Fibroblast of upper back skin (primary cell): ENCODE measurements at places on chromosomes 4 and X.

DNA sequence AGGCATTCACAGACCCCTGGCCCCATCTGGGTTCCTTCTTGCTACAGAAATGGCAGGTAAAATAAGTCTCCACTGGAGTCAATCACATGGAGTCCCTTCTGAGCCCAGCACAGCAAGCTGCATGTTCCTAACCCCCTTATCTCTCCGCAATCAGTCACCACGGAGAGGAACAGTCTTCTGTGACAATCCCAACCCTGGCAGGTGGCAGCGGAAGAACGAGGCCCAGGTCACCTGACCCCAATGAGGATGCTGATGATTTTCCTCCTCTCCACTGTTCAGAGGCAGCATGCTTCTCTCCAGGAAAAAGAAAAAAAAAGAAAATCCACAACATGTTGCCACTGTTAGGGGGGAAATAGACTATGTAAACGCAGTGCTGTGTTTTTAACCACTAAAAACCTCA, 50.1 kb downstream of the TSPAN5 start:
- no peak for DNase-seq

DNA sequence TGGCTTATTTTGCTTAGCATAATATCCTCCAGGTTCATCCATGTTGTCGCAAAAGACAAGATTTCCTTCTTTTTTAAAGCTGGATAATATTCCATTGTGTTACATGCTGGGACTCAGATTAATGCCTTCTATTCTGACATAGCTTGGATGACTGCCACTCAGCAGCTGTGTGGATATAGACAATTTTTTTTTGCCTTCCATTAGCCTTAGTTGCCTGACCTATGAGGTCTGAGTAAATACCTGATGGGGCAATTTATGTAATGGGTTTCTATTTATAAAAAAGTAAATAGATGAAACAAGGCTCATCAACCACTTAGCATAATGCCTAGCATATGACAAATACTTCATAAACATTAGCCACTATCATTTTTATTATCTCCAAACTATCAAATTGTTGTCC, 515.4 kb downstream of the ZNF674 start:
- peak; percentile 1 for DNase-seq

GRCh38 chr4:147360301-147360700, 120.6 kb upstream of the EDNRA start:
- DNase-seq: peak; percentile 94

GRCh38 chr4:112109360-112110058, 35.7 kb upstream of the FAM241A start:
- peak; percentile 14 for DNase-seq

DNA sequence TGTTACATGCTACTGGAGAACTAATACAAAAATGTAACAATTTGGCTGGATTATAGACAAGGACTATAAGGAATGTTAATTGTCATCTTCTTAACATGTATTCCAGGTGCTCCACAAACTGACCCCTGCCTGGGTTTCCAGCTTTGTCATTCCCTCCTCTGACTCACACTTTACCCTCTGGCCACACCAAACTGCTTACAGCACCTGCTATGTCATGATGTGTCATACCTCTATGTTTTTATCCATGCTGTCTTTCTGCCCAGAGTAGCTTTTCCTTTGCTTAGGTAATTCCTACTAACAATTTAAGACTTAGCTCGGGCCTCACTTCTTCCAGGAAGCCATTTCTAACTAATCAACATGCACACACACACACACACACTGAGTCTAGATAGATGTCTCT, 14.0 kb upstream of the SHROOM4 start:
- no peak for DNase-seq

GRCh38 chr4:2934077-2934812, 29.0 kb downstream of the NOP14 start:
- DNase-seq: no peak

DNA sequence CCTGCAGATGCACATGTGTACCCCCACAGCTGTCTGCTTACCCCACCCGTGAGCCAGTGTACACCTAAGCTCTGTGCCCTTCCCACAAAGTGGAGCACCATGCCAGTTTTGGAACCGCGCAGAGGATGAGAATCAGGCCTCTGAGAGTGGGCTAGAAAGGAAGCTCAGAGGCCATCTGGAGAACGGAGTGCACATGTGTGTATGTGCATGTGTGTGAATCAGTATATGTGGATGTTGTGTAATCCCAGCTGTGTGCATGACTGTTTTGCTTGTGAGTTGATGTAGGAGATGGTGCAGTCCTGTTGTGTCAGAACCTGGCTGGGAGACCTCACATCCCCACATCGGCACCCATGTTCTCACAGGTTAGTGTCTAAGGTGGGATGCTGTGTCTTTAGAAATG, 93.0 kb downstream of the DRD5 start:
- DNase-seq: no peak

GRCh38 chrX:338281-338835, 19.8 kb upstream of the GTPBP6 start:
- no peak for DNase-seq

DNA sequence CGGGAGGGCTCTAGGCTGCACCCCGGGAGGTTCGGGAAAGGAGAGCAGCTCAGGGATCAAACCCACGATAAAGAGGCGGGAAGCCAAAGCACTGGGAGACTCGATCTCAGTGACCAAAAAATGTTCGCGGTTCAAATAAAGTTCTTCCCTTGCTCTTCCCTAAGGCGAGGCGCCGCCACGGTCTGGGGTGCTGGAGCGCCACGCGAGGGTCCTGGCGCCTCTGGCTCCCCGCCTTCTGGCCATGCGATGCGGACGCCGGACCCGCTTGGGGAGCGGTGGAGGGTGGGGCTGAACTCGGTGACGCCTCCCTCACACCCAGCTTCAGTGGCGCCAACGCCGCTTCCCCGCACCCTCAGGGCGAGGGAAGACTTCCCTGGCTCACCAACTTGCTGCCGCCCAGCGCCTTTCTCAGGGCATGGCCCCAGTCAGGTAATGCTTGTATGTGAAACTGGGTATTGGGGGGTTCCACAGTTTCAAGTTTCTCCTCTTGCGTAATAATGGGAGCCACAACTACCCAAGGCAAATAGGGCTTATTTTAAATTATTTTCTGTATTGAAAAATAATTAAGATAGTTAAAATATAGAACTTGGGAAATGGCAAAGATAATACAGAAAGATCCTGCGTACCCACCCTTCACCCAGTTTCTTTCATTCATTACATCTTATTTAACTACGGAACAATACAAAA, at the start of gene QRFPR:
QRFPR (minus strand) TSS at position 243 of the 687 bp plus-strand sequence. CDS start 371 bp downstream, outside the sequence.
- DNase-seq: no peak

- no peak for DNase-seq
These were observed 76.0 kb upstream of the GPM6B start for GRCh38 chrX:13892856-13893255.

- peak; percentile 32 for DNase-seq
These were observed 130.4 kb upstream of the RADX start for GRCh38 chrX:106481341-106481740.

DNA sequence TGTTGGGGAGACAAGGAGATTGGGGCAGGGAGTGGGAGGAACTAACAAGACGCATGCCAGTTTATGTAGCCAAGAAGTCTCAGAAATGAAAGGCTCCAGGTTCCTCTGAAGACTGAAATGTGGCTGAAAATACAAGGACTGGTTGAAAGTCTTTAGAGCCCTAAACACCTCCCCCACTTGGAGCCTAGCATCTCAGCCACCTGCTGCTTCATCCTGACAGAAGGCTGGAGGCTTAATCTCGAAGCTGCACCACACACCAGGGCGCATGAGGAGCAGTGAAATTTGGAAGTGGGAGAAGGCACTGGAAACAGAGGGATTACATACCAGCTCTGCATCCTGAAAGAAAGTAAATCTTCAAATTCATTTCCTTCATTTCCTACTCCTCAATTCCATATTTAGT, 160.7 kb upstream of the FTHL17 start:
- DNase-seq: no peak

- peak; percentile 61 for DNase-seq
These were observed 49.1 kb downstream of the DHRSX start for GRCh38 chrX:2451501-2452316.

DNA sequence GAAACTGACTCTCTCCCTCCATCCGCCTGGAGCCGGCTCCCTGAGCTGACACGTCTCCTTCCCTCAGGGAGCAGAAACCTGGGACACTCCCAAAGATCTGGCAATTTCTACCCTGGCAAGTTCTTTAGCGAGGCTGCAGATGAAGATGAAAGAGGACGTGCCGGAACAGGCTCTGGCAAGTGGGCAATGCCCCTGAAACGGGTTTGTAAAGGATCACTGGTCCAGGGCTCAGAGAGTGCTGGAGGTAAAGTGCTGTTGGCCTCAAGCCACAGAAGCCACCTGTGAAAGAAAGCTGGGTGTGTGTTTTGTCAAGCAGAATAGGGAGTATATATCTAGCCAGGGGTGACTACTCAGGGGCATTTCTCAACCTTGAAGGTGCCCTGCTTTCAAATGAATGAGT, 131.4 kb upstream of the ATP6AP2 start:
- DNase-seq: no peak

GRCh38 chr4:4315461-4316149, 25.6 kb downstream of the ZBTB49 start:
- DNase-seq: no peak

DNA sequence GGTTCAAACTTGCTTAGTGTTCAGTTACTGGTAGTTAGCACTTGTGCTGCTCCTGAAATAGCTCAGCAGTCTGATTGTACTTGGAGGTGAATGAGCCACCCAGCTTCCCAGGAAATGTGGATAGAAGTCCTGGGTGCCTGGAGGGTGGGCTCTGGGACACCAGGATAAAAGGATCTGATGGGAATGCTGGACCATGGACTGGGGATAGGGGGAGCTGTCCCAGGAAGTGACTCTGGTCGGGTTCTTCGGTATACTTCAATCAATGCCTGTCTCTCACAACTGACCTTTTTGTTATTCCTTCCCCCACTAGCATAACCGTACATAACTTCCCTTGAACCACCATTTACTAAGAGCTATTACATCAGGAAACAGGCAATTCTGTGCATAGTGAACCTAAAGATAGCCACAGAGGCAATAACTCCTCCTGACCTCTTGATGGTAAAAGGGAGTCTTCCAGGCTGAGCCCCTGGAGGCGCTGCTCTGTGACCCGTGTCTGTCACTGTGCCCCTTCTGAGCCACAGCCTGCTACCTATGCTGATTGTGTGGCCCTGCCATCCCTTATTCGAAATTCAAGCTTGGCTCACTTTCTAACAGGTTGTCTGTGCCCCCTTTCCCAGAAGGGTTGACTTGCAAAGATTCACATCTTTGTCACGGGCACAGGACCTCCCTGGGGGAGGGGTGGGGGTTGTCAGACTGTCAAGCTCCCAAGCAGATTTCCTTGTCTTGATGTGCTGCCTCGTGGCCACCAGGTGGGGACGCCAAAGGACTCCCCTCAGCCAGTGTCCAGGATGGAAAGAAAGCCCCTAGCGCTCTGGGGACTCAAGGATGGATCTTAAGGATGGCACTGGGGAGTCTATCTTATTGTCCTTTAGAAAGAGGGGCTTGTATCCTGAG, 24.5 kb upstream of the WDR1 start:
- DNase-seq: no peak

- no peak for DNase-seq
These were observed 677.4 kb upstream of the NDST4 start for GRCh38 chr4:115790812-115791211.

GRCh38 chrX:133335027-133335426, 80.3 kb downstream of the GPC4 start:
- DNase-seq: peak; percentile 35

GRCh38 chrX:42098900-42099299, 175.5 kb upstream of the CASK start:
- DNase-seq: peak; percentile 5

DNA sequence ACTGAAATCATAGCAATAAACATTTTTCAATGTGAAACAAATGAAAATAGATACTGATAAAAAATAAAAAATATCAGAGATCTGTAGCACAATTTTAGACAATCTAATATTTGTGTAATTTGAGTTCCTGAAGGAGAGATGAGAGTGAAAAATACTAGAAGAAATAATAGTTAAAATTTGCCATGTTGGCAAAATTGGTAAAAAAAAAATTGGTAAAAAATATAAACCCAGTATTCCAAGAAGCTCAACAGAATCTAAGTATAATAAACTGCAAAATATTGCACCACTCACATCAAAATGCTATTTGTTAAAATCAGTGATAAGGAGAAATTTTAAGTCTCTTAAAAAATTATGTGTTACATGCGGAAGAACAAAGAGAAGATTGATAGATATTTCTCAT, 1680.7 kb downstream of the PCDH7 start:
- DNase-seq: no peak

DNA sequence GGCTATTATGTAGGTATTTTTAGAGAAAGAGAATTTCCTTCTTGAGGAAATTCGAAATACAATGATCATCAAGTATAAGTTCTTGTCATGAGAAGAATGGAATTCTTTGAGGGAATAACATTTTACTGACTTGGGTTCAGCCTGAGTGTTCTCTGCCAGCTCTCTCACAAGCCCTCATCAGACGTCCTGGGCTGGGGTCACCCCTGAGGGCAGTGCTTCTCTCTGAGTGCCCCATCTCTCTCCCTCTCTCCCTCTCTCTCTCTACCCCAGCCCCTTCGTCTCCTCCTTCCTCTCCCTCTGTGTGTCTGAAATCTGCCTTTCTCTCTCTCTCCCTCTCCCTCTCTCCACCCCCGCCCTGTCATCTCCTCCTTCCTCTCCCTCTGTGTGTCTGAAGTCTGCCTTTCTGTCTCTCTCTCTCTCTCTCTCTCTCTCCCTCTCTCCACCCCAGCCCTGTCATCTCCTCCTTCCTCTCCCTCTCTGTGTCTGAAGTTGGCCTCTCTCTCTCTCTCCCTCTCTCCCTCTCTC, 241.7 kb upstream of the PSAPL1 start:
- peak; percentile 7 for DNase-seq

DNA sequence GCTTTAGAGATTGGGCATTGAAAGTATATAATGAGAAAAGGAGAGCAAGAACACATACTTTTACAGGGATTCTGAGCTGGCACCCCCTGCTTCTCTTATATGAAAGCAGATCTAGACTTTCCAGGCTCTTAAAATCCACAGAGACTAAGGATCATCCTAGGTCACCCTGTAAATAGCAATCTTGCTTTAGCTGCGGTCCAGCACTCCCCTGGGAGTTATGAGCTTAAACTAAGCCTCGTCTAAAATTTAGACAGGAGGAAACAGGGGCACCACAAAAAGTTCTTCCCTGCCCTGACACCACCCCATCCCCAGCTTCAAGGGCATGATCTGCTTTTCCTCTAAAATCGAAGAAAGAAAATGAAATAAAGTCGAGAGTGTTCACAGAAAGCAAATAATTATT, 143.3 kb upstream of the KCNIP4 start:
- DNase-seq: no peak

- no peak for DNase-seq
These were observed 43.9 kb downstream of the NPY2R start for GRCh38 chr4:155252327-155252726.

GRCh38 chr4:38514465-38515146, 149.4 kb upstream of the KLF3 start:
- no peak for DNase-seq

GRCh38 chr4:19913650-19914049, 338.1 kb upstream of the SLIT2 start:
- DNase-seq: no peak
